EL (cell line): ENCODE measurements at places on chromosomes 5 and 9.

- peak; percentile 58 for DNase-seq
Measured at GRCh38 chr5:154478224-154478565, at the start of gene HAND1. Gene HAND1, minus strand, starts transcription at chr5:154478227. Its CDS starts 219 bp downstream, at chr5:154478008.

DNA sequence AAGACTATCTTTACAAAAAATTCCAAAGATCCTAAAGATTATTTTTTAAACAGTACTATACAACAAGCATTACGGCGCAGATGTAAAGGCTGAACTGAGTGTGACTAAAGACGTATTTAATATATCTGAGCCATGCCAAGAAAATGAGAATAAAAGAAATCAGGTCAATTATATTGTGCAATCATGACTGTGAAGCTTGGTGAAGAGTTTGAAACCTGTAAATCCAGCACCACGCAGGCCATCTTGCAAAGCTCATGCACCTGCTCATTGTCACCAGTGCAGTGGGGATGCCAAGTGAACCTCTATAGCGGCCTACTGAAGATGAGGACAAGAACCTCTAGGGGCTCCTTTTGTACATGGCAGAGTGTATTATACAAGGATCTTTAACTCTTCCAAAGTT lies 89.0 kb downstream of the ANKH start:
- DNase-seq = no peak

DNA sequence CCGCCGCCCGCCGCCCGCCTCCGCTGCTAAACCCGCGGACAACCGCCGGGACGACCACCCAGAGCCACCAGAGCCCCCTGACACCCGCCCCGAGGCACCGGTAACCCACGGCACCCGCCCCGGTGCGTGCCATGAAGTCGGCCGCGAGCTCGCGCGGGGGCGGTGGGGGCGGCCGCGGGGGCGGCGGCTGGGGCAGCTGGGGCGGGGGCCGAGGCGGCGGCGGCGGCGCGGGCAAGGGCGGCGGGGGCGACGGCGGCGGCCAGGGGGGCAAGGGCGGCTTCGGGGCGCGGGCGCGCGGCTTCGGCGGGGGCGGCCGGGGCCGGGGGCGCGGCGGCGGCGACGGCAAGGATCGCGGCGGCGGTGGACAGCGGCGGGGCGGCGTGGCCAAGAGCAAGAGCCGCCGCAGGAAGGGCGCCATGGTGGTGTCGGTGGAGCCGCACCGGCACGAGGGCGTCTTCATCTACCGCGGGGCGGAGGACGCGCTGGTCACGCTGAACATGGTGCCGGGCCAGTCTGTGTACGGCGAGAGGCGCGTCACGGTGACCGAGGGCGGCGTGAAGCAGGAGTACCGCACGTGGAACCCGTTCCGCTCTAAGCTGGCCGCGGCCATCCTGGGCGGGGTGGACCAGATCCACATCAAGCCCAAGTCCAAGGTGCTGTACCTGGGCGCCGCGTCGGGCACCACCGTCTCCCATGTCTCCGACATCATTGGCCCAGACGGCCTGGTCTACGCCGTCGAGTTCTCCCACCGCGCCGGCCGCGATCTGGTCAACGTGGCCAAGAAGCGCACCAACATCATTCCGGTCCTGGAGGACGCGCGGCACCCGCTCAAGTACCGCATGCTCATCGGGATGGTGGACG lies 499 bp downstream of the FBLL1 start:
- DNase-seq = no peak

- no peak for DNase-seq
Measured at GRCh38 chr5:45697201-45697600, 1.0 kb upstream of the HCN1 start.

GRCh38 chr5:57157666-57158065 lies 16.2 kb upstream of the GPBP1 start:
- DNase-seq = no peak

- DNase-seq = peak; percentile 69
Measured at GRCh38 chr5:78597068-78597973, 51.3 kb downstream of the LHFPL2 start.

GRCh38 chr5:122788996-122789395 lies 14.1 kb downstream of the SNX2 start:
- DNase-seq = no peak

DNA sequence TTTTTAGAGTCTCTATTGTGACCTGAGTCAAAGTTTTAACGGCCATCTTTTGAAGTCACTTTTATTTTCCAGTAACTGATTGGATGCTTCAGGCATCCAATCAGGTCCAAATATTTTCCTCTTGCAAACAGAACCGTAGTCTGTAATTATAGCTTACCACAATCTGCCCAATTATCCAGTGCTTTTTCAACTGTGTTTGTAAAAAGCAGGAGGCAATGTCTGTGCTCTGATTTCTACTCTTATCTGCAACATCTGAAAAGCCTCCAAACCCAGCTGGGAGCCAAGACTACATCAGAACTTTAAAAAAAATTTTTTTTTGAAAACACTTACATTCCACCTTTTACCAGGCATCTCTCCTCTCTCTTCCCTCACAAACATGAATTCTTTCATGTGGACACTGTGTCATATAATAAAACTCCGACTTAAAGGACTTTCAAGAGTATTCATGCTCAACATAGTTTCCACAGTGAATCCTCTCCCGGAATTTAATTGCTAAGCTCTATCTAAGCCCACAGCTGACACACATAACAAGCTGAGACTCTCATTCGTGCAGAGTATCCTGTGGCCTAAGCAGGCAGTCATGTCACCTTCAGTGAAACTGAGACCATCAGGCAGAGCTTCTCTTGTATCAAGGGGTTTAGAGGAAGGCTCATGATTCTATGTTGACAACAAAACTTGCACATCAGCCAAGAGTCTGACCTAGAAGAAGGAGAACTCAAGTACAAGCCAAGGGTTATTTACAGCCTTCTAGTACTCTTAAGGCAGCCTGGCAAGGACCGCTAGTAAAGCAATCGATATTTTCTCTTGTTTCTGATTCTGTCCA lies 272.7 kb downstream of the TLE1 start:
- DNase-seq = peak; percentile 11

GRCh38 chr9:68981789-68982188 lies 32.1 kb downstream of the PRKACG start:
- no peak for DNase-seq
